ENCODE measurements at places on chromosomes 12 and 14. TPM values are rescaled to one million over a fixed set of nuclear protein-coding genes. Genes with fewer than 3 reads are reported as not detected.

KITLG gene
- total RNA-seq, result 68.7 TPM

OTOGL gene
- total RNA-seq, result 0.07 TPM

RPL10L gene
- not detected for total RNA-seq

TTC9 gene
- total RNA-seq, result 1.8 TPM

ADAM21 gene
- total RNA-seq, result 0.86 TPM

NELL2 gene
- total RNA-seq, result not detected
